NCI-H2029 (cell line): ENCODE measurements at places on chromosomes 1 and 21.

GRCh38 chr1:159755451-159756007, 25.2 kb upstream of the DUSP23 start:
- DNase-seq, result no peak

DNA sequence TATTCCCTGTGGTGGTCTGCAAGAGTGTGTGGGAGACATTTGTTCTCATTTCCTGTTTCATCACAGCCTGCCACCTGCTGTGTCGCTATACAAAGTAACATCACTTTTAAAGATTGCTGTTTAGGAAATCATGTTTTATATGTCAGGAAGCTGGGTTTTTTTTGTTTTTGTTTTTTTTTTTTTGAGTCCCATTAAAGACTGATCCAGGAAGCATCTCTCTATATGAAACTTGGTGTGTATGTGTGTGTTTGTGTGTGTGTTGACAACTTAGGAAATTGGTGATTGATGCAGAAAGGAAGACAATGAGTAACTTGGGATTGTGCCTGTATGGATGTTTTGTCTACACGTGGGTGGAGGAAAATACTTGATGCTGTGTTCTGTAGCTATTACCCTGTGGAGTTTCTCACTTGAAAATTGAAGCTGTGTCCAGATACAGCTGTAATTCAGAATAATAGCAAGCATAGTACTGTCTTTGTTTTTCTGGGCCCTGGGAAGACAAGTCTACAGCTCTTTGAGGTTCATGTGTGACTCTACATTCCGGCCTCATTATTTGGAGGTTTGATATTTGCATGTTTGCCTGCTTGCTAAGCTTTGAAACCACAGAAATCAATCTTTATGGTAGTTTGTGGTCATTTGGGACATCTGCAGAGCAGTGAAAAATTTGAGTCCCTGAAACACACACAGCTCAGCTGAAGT, 47.9 kb downstream of the LAMC1 start:
- no peak for DNase-seq

DNA sequence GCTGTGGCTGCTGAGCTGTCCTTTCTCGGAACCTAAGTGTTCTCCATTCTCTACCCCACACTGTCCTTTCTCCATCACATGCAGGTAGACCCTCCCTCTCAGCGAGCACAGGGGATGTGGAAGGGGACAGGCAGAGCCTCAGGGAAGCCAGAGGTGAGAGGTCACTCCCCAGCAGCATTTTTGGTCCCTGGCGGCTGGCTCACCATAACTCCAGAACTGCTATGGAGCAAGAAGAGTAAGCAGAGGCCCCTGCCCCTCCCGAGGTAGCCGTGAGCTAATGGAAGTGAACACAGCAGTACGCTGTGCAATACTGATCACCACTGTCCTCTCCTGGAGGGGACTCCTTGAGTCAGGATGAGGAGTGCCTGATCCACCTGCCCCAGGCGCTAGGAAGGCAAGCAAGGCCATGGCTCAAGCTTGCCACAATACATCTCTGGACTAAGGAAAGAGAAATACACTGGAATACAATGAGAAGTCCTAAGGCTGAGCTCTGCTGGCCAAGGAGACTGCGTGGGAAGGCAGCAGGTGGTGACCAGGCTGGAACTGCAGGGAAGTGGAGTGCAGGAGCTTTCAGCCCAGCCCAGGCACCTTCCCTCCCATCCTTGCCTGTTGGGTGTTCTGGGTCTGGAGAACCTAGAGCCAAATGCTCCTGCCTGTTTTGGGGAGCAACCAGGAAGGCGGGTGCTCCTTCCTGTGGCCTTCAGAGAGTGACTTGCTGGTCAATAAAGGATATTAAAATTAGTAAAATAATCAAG, 96.2 kb downstream of the LAMC2 start:
- no peak for DNase-seq

DNA sequence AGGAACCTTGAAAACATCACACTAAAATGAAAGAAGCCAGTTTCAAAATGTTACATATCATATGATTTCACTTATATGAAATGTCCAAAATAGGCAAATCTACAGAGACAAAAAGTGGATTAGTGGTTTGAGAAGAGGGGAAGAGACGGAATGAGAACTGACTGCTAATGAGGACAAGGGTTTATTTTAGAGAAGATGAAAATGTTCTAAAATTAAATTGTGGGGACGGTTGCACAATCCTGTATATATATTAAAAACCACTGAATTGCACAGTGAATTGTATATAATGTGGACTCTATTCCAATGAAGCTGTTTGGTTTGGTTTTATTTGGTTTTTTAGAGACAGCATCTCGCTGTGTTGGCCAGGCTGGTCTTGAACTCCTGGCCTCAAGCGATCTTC, 35.6 kb downstream of the PRPF38A start:
- no peak for DNase-seq
